ENCODE measurements at places on chromosomes 12 and 14.

DNA sequence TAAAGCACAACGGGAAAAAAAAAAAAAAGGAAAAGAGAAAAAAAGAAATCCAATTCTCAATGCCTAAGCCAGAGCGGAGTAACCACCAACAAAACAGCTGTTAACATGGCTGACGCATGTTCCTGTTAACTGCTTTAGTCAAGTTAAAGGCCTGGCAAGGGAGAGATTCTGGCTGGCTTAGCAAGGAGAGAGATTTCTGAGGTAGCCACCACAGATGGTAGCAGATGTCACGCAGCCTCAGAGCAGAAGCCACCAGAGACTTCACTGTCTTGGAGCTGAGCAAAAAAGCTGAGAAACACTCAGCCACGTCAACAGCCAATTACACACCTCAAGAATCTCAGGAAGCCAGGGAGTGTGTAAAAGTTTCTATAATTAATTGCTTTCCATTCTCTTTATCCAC, 87.1 kb downstream of the TMCC3 start:
- no peak for DNase-seq

GRCh38 chr14:81986005-81986404, 452.4 kb upstream of the SEL1L start:
- no peak for DNase-seq

GRCh38 chr12:124784871-124785572, 78.6 kb downstream of the SCARB1 start:
- no peak for DNase-seq

GRCh38 chr12:78732481-78732880, 132.1 kb upstream of the SYT1 start:
- no peak for DNase-seq

GRCh38 chr12:113794774-113795173, 171.4 kb downstream of the RBM19 start:
- DNase-seq, result peak; percentile 13

DNA sequence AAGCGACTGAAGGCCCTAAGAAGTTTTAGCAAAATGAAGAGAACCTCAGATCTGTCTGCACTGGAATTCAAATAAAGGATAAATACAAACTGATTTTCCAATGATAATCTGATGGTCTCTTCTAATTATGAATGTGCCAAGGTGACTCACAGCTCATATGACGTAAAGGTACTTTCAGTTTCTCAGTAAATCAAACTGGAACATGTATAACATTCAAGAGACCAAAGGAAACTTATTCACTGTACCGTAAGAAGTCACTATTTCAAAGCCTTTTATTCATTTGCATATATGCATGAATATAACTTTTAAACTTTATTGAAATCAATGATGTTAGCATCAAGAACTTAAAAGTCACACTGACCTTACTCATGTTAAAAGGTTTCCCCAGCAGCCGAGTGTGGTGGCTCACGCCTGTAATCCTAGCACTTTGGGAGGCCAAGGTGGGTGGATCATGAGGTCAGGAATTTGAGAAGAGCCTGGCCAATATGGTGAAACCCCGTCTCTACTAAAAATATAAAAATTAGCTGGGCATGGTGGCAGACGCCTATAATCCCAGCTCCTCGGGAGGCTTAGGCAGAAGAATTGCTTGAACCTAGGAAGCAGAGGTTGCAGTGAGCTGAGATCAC, 52.2 kb downstream of the ATXN2 start:
- no peak for DNase-seq

GRCh38 chr12:75641031-75641780, 129.8 kb upstream of the KRR1 start:
- no peak for DNase-seq

Measured in upper lobe of right lung (tissue), 1 donor.